ENCODE measurements at places on chromosomes 7 and 10. TPM values are rescaled to one million over a fixed set of nuclear protein-coding genes. Genes with fewer than 3 reads are reported as not detected.

DNA sequence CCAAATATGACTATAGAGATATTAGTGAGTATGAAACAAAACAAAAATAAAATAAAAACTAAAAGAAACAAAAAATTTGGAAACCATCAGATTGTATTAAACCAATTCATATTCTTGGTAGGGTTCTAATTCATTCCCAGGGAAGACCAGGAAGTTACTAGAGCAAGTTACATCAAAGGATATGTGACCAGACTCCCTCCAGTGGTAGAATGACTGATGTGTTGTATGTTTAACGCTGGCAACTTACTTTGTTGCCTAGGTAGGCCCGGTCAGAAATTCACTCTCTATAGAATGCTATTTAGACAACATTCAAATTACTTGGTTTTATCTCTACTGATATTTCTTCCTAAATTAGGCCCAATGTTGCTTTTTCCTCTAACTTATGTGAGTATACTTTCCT is 5.2 kb downstream of the PHYHIPL start:
- no peak overlapping the region for H3K4me3 ChIP-seq
- DNase-seq = peak; percentile 34
- peaks cover 5% of the 10 kb centered on the region for H3K4me1 ChIP-seq
- peaks cover 12% of the 10 kb centered on the region for H3K27me3 ChIP-seq
- no peaks in the 10 kb centered on the region for H3K36me3 ChIP-seq

DNA sequence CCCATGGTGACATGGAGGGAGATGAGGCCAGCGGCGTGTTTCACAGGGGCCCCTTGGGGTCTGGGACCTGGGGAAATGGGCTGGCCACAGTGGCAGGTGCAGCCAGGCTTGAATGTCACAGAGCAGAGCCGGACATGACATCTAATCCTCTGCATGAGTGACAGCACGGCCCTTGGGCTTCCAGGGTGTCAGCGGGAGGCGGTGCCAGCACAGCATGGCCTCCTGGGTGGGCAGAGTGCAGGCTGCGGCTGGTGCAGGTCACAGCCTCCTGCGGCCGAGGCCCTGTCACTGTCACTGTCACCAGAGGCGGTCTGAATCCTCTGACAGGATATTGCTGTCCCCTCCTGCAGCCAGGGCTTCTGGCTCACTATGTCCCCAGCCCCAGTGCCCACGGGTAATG is 18.2 kb downstream of the BHLHA15 start:
- DNase-seq = no peak
- no peaks in the 10 kb centered on the region for H3K4me1 ChIP-seq
- H3K27me3 ChIP-seq = no peaks in the 10 kb centered on the region
- no peak overlapping the region for H3K4me3 ChIP-seq
- no peak overlapping the region for H3K27ac ChIP-seq

The AGAP9 gene
- total RNA-seq = 2.0 TPM

The ITGA8 gene
- 8.7 TPM for total RNA-seq

DNA sequence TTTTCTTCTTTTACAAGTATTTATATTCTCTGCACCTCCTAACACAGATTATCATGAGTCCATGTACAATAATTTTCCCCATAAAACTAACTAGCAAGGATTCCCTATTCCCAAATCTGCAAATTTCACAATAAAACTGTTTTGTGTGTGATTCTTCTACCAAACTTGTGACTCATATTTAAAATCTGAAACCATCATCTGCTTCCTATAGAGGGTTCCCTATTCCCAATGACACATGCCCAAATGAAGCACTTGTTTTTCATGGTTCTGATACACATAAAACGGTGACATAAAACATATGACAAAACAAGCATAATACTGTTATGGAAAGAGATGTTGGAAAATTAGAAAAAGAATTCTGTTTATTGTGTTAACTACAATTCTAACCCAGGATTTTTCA is 657.6 kb downstream of the PARD3 start:
- no peak overlapping the region for H3K4me3 ChIP-seq
- H3K4me1 ChIP-seq = peaks cover 11% of the 10 kb centered on the region
- no peak for DNase-seq
- H3K36me3 ChIP-seq = no peaks in the 10 kb centered on the region
- H3K27me3 ChIP-seq = no peaks in the 10 kb centered on the region

DNA sequence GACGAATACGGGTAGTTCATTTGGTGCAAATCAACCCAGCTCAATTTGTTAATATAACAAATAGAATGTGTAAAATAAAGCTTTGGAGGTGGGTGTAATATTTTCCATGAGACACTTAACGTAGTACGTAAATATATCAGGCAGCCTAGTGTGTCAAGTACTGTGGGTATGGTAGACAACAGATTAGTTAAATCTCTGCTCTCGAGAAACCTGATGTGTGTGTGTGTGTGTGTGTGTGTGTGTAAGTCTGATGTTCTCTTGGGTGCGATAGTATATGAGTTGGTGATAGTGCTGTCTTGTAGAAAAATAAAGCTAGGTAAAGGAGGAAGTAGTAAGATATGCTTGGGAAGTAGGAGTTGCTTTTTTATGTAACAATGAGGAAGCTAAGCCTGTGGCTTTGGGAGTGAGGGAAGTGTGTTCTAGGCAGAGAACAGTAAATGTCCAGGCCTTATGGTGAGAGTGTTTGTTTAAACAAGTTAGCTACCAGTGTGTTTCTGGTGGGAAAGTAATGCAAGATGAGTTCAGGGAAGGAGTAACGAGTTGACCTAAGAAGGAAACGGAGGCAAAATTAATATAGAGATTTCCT is 26.1 kb downstream of the WAC start:
- H3K4me1 ChIP-seq = peaks cover 11% of the 10 kb centered on the region
- no peak overlapping the region for H3K27ac ChIP-seq
- no peak for DNase-seq
- H3K4me3 ChIP-seq = no peak overlapping the region
- no peaks in the 10 kb centered on the region for H3K27me3 ChIP-seq

DNA sequence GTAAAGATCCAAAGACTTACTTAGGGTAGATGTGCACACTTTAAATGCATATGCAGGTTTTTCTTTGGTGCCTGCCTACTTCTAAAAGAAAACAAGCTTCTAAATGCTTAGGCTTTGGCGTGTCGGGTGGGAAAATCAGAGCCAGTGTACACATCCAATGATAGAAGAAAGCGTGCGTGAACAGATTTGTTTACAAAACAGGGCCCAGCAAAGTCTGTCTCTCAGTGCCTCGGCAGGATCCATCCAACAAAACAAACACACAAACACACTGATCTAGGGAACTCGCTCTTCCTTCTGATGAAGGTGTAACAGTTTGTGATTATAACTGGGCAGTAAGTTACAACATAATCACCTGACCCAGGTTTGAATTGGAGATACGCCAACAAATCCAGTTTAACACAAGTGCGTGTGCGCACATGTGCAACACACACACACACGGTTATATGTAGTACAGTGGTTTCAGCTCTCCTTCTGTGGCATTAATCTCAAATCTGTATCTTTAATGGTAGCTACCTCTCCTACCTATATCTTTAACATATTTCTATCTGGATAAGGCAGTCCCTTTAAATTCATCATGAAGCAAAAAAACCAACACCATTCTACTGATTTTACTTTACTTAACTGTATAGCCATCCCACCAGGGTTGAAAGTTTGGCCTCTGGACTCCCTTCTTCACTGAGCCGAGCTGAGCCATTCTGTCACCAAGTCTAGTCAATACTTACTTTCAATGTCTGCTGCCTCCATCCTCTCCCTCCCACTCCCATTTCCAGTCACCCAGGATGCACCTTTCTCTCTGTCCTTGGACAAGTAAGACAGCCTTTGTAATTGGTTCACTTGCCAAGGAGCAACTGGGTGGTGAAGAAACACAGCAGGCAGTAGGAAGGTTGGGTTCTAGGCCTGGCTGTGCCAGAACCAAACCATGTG is 184.4 kb upstream of the KLF14 start:
- H3K36me3 ChIP-seq = peaks cover 16% of the 10 kb centered on the region
- H3K27ac ChIP-seq = peak overlapping the region; percentile 100
- H3K4me1 ChIP-seq = peaks cover 96% of the 10 kb centered on the region
- DNase-seq = no peak
- H3K4me3 ChIP-seq = no peak overlapping the region

Measured in SJSA1 (cell line).